ENCODE measurements at places on chromosomes 4 and X.

DNA sequence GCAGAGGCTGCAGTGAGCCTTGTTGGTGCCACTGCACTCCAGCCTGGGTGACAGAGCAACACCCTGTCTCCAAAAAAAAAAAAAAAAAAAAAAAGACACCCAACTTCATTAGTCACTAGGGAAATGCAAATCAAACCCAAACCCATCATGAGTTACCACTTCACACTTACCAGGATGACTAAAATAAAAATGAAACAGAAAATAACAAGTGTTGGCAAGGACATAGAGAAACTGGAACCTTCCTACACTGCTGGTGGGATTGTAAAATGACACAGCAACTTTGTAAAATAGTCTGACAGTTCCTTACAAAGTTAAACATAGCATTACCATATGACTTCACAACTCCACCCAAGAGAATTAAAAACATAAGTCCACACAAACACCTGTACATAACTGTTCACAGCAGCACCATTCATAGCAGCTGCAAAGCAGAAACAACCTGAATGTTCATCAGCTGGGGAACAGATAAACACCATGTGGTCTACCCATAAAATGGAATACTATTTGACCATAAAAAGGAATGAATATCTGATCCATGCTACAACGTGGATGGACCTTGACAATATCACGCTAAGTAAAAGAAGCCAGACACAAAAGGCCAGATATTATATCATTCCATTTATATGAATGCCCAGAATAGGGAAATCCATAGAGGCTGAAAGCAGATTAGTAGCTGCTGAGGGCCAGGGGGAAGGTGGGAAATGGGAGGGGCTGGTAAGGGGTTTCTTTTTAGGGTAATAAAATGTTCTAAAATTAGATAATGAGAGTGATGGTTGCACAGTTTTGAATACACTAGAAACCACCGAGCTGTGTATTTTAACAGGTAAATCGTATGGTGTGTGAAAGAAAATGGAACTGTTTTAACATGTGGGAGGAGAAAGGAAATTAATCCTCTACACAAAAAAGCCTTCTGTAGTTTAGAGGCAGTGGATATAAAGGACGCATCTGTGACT is 18.3 kb downstream of the CD99L2 start:
- no peak for DNase-seq

DNA sequence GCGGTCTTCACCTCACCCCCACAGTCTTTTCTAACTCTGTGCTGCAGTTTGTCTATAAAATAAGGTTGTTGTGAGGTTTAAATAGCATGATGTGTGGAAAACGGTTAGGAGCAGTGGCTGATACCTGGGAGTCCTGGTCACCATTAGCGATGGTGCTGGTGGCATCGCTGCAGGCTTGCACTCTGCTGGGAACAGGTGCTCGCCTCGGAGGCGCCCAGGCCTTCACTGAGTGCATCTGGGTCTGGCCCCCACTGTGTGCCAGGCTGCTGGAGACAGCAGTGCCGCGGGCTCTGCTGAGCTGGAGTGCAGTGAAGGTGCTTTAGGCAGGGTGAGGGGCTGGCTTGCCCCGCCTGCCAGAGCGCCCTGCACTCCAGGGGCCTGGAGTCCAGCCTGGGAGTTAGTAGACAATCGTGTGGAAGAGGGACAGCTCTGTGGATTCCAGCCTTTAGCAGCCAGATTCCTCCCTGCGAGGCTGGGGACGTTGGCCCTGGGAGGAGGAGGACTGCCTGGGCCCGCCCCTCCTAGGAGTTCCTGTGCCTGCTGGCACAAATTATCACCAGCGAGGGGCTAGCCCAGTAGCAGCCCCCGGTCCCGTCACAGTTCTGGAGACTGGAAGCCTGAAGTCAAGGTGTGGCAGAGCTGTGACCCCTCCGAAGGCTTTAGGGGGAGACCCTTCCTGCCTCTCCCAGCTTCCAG is 7.3 kb downstream of the RGS12 start:
- DNase-seq, result no peak

- DNase-seq, result no peak
These were observed 38.3 kb upstream of the MMAA start for GRCh38 chr4:145580906-145581305.

- no peak for DNase-seq
These were observed 228.7 kb downstream of the CBR4 start for GRCh38 chr4:168781341-168781740.

DNA sequence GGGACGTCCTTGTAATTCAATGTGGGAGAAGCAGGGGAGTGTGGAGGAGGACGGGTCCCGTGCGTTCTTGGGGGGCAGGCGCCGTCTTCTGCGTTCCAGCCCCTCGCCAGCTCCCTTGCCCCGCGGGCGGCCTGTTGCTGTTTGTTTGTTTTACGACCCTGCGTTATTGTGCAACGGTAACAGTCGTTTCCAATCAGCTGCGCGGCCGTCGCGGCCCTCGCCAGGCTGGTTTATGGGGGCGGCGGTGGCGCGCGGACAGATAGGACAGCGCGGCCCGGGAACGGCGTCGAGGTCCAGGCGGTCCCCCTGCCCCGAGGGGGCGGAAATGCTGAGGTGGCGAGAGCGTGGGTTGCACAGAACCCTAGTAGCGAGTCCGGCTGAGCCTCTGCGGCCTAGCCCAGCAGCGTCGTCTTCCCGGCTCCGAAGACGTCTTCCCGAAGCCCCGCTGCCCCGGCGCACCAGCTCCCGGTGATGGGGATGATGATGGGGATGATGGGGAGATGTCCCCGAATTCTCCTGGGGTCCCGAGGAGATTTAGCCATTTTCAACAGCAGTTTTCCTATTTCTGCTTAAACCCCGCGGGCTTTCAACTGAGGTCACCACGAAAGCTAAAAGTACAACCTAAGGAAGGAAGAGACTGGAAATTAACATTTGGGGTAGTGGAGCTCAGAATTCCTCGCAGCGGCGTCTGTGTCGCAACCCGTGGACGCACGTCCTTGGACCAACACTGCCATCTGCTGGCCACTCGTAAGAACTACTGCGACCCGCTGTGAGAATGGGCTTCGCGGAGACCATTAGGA is 4.8 kb downstream of the PDGFRA start:
- no peak for DNase-seq

- no peak for DNase-seq
These were observed 87.5 kb downstream of the PPP3CA start for GRCh38 chr4:101259876-101260275.

DNA sequence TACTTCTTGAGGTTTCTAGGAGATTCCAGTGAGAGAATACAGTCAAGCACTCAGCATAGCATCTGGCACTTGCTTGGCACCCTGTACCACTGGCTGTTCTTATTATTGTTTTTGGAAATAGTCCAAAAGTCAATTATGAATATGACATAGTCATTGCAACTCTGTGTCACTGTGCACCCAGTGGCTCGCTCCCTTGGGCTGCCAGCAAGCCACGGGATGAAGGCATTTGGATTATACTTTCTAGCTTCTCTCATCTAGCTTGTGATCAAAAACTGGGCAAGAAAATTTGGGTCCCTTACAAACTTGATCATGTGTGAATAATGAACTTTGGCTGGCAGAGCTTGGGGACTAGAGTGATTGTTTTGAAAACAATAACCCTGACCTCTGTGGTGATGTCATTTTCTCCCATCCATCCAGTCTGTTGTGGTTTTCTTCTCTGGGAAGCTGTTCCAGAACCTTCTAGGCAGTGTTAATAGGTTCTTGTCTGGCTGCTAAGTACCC is 32.7 kb upstream of the LIMCH1 start:
- DNase-seq, result no peak

DNA sequence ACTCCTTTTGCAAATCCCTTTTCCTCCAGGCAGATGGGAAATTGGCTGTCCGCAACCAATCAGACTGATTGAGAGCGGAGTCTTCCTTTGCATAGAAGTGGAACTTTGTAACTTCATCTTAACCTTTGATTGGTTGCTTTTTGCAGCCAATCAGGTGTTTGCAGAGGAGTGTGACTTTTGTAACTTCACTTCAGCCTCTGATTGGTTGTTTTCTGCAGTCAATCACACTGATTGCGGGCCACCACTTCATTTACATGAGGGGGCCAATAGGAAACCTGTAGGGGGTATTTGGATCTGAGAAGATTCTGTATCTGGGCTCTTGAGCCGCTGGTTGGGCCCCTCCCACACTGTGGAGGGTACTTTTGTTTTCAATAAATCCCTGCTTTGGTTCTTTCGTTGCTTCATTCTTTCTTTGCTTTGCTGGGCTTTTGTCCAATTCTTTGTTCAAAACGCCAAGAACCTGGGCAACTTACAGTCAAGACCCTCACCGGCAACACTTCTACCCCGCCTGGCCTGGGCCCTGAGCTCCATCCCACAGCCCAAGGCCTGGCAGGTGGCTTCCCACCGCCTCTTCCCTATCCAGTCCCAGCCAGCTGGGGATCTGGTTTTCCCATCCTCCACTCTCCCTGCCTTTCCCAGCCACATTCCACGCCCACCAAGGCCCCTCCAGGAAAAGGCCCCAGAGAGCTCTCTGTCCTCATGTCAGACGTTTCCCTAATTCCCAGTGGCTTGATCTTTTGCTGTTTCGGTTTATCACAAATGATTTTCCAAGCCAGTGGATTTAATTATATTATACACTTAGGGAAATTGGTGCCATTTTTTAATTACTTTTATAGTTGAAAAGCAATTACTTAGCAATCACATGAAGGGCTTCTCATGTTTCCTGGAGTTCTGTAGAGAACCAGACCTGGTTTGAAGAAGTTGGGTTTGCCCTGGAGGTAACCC is 110.2 kb upstream of the STX18 start:
- DNase-seq, result no peak

DNA sequence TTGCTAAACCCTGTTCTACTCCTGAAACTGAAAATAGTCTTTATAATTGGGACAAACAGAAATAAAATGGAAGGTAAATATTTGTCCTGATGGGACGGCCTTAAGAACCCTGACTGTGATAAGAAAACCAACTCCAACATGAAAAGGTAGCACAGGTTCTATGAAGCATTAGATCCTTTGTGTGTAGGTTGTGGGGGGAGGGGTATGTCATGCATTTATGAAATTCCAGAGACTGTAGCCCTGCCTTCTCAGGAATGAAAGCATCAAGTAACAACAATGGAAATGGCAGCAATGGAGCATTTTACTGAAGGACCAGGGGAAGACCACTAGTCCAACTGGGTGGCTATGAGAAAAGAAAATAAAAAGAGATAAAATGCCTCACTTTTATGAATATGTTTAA is 23.9 kb downstream of the CXXC4 start:
- no peak for DNase-seq

DNA sequence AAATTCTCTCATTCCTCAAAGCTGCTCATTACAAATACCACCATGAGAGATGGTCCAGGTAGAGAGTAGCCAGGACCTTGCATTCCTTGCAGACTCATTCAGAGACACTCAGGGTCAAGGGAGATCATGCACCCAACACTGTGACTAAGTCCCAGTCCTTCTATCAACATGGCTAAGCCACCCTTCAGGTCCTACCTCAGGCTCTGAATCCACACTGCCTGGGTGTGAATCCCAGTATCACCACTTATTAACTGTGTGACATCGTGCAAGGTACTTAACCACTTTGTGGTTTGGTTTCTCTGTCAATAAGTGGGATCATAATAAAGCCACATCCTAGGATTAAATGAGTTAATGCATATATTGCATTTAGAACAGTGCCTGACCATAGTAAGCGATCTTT is 124.1 kb upstream of the NEIL3 start:
- DNase-seq, result no peak

GRCh38 chr4:17316566-17316965 is 195.3 kb downstream of the QDPR start:
- no peak for DNase-seq

- no peak for DNase-seq
These were observed 101.7 kb upstream of the KIT start for GRCh38 chr4:54556051-54556450.

DNA sequence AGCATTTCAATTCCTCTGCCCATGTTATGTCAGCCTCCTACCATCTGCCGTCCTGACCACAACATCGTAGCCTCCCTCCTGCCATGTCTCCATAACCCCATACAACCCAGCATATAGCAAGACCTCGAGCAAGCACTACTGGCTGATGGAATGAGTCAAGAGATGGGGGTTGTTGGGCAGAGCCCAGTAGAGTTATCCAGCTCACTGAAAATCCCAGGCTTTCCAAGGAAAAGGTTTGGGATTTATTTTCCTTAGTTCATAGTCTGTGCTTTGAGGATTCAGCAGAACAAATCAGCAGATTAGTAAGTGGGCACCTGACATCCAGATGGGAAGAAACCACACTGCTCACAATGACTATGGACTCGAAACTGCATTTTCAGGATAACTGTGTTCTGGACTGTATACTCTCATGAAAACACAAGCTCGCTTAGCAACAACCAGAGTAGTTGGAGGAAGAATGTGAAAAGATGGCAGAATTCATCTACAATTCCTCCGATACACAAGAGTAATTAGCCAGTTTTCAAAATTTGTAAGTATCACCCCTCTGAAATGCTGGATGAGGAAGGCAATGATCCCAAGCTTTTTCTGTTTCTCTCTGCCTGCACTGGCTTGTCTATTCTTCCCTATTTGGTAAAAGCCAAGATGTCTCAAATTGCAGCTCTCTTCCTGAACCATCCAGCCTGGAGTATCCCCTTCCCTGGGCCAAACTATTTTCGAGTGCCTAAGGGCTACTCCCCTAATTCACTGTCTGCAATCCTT is 186.2 kb upstream of the TBL1X start:
- no peak for DNase-seq

- no peak for DNase-seq
These were observed 74.4 kb downstream of the RPS3A start for GRCh38 chr4:151173871-151174270.

DNA sequence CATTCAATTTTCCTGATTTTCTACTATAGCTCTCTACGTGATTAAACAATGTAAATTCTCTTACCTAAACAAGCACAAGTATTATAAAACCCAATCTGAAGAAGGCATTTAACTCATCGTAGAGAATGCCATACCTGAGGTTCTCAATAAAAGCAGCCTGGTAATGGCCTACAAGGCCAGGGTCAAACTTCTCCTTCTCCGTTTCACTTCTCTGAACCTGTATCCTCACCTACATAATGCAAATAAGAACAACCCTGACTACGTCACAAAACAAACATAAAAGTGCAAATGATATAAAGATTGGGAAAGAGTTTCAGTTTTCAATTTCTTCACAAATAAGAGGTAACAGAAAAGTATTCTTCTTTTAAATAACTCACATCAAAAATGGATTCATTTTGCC is 55.6 kb upstream of the STS start:
- no peak for DNase-seq

DNA sequence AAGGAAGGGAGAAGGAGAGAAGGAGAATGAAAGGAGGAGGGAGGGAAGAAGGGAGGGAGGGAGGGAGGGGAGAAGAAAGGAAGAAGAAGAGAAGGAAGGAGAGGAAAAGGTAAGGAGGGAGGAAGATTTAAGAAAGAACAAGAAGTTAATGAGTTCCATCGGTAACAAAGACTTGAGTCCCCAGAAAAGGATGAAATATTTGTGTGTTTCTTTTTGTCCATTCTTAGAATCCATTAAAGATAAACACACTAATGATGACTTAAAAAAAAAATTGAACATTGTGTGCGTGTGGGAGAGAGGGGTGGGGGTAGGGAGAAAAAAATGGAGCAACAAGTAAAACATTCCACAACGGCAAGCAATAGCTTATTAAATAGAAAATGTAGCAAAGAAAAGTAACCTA is 131.4 kb downstream of the THOC2 start:
- DNase-seq, result no peak

- no peak for DNase-seq
These were observed 37.6 kb downstream of the EFHC2 start for GRCh38 chrX:44305921-44306320.
